ENCODE measurements at places on chromosomes 5 and 9.

GRCh38 chr5:58451732-58452565 is 7.9 kb downstream of the PLK2 start:
- DNase-seq: no peak

- peak; percentile 35 for DNase-seq
These were observed 124.3 kb upstream of the SLC12A2 start for GRCh38 chr5:127959152-127959764.

GRCh38 chr9:133825555-133826218 is 87.5 kb upstream of the SARDH start:
- no peak for DNase-seq

DNA sequence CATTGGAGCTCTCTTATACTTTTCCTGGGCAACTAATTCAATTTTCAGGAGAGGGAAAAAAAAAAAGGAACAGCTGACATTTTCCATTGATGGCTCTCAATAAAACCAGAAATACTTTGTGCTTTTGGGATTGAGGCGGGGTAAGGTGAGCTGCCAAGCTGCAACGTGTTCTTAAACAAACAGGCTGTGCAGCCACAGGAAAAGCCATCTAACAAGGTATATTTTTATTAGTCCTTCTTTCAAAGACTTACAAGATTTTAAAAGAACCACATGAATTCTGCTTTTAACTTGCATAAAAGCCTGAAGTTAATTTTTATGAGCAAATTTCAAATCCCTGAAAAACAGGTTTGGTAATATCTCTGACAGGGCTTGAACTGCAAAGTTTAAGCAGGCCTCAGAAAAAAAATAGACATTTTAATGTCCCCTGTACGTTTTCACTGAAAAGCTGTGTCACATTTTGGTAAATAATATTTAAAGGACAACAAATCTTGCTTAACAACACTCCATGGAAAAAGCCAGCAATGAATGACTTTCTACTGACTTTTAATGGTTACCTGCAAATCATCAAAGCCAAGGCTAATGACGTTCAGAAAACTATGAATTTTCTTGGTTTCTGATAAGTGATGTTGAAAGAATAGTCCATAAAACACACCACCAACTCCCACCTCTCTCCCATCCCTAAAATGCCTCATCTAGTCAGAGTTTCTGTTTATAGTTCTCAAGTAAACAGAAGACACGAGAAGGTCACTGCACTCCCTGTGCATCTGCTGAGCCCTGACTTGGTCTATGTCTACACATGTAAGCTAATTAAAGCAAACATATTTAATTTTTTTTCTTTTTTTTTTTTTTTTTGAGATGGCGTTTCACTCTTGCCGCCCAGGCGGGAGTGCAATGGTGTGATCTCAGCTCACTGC is 433.6 kb downstream of the PIK3R1 start:
- no peak for DNase-seq

Data from activated CD8-positive, alpha-beta T cell treated with anti-CD3 and anti-CD28 coated beads for 36 hours (primary cell).